ENCODE measurements at places on chromosomes 4 and X. TPM values are rescaled to one million over a fixed set of nuclear protein-coding genes. Genes with fewer than 3 reads are reported as not detected.

The LPAR4 gene
- polyA plus RNA-seq: 14.6 TPM

GRCh38 chrX:151184705-151185104 lies 8.3 kb downstream of the GPR50 start:
- DNase-seq: no peak

DNA sequence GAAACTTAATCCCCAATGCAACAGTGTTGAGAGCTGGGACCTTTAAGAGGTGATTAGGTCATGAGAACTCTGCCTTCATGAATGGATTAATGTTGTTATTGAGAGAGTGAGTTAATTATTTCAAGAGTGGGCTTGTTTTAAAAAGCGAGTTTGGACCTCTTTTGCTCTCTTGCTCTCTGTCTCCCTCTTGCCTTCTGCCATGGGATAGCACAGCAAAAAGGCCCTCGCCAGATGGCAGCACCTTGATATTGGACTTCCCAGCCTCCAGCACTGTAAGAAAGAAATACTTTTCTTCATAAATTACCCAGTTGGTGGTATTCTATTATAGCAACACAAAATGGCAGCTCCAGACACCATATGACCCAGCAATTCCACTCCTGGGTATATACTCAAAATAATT lies 7.0 kb upstream of the ATP6AP2 start:
- no peak for DNase-seq

- no peak for DNase-seq
Measured at GRCh38 chr4:154602404-154603020, 9.9 kb downstream of the FGG start.

GRCh38 chr4:165953181-165953580 lies 80.1 kb downstream of the TLL1 start:
- DNase-seq: no peak

DNA sequence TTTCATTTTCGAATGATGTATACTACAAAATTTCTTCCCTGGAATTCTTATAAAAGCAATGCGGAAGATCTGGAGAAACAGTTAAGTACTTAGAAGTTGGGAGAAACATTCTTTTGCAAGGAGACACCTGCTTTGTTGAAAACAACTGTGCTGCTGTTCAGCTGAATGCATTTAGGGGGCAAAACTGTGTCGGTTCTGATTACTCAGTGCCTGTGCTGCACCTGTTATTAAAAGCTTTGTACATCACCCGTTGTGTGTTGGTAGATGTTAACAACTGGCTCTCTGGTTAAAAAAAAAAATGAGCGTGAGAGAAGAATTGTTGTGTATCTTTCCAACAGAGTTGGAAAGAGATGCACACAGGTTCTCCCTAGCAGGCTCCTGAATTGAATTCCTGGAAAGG lies 184.1 kb upstream of the HHIP start:
- no peak for DNase-seq

- DNase-seq: no peak
Measured at GRCh38 chr4:6106156-6106555, 87.9 kb upstream of the C4orf50 start.

DNA sequence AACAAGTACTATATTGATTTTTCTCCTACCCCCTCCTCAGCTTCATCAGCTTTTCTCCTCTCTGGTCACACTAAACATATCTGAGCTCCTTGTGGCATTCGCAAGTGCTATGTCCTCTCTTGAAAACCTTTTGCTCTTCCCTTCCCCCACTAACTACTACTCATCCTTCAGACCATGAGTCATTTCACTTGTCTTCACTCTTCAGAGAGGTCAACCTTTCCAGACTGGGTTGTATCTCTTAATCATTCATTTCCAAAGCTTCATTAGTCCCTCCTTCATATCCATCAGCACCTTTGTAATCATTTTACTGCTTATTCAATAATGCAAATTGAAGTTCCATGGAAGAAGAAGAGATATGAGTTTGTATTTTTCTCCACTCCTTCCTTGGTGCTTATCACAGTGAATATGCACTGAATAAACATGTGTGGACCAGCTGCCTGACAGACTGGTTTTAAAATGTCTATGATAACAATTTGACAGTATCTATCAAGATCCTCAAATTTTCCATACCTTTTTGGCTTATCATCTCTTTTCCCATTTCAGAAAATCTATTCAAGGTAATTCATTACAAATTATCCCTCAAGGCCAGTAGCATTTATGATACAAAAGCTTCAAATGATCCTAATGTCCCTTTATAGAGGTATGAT lies 28.4 kb downstream of the DDX60L start:
- no peak for DNase-seq

Measured in renal pelvis (tissue), 12 donors.